ENCODE measurements at places on chromosomes 5 and 9.
A peak's percentile ranks its signal among the peaks of the same experiment; 100 is the strongest.

GRCh38 chr5:3092664-3093063 is 341.2 kb upstream of the IRX2 start:
- no peak for DNase-seq

- no peak for DNase-seq
These were observed 64.8 kb downstream of the GRIN3A start for GRCh38 chr9:101673642-101674041.

GRCh38 chr5:45796959-45797553 is 100.9 kb upstream of the HCN1 start:
- DNase-seq = no peak

GRCh38 chr5:37886242-37886905 is 46.5 kb upstream of the GDNF start:
- DNase-seq = no peak

GRCh38 chr9:105993116-105993854 is 298.9 kb downstream of the TMEM38B start:
- no peak for DNase-seq

DNA sequence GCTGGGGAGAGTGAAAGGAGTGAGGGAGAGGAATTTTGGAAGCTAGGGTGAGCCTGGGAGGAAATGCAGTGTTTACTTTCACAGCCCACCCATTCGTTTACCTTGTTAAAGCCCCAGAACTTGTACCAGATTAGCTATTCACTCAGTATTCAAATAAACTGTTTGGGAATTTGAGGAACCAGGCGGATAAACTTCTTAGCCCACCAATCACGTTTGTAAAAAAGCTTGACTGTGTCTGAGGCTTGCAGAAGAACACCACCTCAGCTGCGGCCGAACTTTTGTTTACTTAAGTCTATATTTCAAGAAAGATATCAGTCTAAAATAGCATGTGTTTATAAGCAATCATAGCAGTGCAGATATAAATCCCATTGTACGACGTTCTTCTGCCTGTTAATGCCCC is 5.2 kb upstream of the TLE1 start:
- DNase-seq = no peak

DNA sequence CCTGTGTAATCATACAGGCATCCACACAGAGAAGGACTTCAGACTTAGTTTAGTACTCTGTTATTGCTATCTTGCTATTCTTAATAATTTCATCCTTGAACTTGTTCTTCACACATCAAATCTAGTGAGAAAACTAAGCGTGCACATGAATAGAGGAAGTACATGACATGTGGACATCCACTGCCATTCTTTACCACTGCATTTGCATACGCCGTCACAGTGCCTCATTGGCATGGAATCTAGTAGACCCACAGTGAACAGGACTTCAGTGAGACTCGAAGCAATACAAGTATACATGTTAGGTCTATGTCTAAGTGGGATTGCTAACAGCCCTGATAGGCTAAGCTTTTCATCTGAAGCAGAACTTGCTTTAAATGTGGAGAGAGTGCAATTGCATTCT is 592.1 kb downstream of the TLE4 start:
- DNase-seq = no peak

- DNase-seq = peak; percentile 78
These were observed 837 bp downstream of the UIMC1 start for GRCh38 chr5:177005619-177006264.

DNA sequence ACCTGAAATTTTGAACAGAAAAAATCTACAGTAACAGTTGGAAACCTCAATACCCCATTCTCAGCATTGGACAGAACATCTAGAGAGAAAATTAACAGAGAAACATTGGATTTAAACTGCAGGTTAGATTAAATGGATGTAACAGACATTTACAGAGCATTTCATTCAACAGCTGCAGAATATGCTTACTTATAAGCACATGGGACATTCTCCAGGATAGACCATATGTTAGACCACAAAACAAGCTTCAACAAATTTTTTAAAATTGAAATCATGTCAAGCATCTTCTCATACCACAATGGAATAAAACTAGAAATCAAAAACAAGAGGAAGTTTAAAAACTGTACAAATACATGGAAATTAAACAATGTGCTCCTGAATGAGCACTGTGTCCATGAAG is 316.3 kb downstream of the FAM170A start:
- no peak for DNase-seq

DNA sequence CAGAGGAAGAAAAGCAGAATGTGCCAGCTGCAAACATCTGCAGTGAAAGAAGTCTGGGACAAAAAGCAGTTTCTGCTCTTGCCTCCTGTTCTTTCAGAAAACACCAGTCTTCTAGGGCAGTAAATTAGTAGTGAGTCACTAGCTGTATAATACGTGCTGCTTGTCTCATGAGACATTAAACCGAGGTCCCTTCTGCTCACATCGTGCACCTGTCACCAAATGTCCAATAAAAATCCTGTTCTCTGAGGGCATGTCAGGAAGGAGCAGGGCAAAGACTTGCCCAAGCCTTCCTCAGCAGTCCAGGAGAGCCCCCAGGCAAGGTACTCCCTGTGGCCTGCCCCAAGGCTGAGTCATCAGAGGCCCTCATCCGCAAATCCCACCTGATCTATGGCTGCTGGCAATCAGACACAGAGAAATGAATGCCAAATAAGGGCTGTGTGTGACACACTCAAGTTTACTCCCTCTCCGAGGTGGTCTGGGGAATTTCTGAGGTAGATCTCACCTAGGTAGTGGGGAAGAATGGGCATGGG is 255.3 kb upstream of the SMARCA2 start:
- DNase-seq = no peak

GRCh38 chr5:145681216-145681615 is 153.9 kb downstream of the PRELID2 start:
- no peak for DNase-seq

Data from stimulated activated CD8-positive, alpha-beta memory T cell treated with anti-CD3 and anti-CD28 coated beads, Interleukin-4, amount 100 ng/mL, for 48 hours (primary cell).